ENCODE measurements at places on chromosomes 16 and 17. TPM values are rescaled to one million over a fixed set of nuclear protein-coding genes. Genes with fewer than 3 reads are reported as not detected.

GRCh38 chr17:73281928-73282327 lies 20.2 kb upstream of the CPSF4L start:
- no peak for DNase-seq

DNA sequence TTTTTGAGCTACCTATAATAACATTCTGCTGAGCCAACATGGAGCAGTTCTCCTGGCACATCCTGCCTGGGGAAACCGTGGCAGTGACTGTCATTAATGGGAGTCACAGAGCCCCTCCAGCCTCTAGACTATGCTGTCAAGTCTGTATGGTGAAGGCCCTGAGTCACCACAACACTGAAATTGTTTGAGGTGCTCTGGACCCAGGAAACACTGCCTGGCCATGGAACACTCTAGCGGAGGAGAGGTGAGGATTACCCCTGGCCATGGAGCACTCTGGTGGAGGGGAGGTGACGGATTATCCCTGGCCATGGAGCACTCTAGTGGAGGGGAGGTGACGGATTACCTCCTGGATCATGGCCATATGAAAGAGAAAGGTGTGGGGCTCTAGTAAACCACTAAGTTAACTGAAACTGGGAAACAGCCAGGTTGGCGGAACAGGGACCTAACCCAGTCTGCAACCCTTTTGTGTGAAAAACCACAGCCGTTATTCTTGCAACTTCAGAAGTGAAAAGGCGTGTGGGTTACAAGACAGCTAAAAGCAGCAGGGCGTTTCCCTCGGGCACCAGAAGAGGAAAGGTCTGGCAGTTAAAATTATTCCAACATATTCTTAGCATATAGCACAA lies 156.7 kb downstream of the KCNJ12 start:
- no peak for DNase-seq

DNA sequence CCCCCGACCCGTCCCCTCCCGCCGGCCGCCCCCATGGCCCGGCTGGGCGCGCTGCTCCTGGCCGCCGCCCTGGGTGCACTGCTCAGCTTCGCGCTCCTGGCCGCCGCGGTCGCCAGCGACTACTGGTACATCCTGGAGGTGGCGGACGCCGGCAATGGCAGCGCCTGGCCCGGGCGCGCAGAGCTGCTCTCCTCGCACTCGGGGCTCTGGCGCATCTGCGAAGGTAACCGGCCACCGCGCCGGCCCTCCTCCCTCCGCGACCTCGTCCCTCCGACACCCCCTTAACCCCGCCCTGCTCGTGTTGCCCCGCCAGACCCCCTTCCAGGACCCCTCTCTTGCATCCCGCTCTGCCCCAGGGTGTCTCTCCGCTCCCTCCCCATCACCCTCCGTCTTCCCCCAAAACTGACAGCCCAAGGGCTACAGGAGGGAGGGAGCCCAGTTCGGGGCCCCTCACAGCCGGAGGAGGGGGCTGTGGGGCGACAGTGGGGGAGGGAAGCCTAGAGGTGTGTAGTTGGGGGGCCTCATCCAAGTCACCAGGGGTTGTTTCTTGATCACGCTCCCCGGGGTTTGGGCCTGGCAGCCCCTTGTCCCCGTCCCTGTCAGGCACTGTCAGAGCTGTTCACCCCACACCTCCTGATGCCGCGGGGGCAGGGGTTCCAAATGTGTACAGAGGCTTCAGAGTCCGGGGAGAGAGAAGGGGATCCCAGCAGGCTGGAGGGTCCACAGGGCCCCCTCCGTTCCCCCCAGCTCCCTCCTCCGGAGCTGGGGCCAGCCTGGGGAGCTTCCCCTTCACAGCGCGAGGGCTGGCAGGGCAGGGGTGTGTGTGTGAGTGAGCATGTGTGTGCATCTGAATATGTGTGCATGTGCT lies 794 bp downstream of the TMEM235 start:
- DNase-seq, result peak; percentile 43

DNA sequence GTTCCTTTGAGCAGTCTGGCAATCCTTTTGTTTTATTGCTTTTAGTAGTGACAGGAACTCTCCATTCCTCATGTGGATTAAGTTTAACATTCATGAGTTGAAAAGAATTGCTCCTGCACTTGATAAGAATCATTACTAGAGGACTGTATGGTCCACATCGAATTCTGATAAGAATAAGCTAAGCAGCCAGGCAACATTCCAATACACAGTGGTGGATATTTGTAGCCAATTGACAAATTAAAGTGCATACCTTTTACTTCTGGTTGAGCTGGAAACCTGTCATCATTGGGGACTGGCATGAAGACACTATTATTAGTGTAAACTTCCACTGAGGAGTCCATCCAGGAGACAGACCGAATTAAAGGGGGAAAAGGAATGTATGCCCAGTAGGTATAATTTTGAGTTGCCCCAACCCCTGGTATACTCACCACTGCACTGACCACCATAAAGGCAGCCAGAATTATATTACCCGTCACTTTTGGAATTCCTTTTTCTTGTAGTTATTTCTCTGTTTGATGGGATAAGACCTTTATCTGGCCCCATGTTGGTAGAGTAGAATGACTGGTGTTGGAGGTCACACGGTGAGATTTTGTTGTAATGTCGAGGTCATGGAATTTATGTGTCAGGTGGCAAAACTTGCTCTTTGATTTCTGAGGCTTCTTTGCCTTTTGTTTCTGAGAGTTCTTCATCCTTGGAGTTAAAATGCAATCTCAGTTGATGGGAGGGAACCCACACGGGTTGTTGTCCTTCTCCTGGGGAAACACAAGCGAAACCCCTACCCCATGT lies 72.1 kb upstream of the ARL4D start:
- no peak for DNase-seq

The DLX3 gene
- total RNA-seq, result 0.52 TPM

All from lung (tissue), 17 donors.